Lower leg skin (tissue), 4 donors: ENCODE measurements at places on chromosomes 3 and 15.

DNA sequence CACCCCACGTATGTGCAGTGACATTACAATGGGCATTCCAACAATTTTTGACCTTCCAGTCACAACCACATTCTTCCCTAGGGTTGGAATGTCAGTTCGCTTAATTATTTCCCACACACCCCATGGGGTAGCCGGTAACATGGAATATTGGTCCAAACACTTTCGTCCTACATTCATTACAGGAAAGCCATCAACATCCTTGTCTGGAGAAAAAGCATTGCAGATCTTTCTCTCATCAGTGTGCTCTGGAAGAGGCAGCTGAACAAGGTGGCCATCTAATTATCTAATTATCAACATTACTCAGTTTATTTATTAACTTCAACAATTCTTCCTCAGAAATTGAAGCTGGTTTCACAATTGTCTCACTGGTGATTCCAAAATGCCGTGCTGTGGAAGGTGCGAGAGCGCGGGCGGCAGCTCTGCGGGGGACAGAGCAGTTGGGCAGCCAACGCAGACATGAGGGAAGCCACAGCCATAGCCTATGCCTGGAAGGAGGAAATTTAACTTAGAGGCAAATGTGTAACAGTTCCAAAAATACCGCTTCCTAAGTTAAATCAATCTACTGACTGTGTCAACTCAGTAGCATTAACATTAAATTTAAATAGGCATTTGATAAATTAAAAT lies 1158.9 kb upstream of the EPHA6 start:
- no peak for DNase-seq

DNA sequence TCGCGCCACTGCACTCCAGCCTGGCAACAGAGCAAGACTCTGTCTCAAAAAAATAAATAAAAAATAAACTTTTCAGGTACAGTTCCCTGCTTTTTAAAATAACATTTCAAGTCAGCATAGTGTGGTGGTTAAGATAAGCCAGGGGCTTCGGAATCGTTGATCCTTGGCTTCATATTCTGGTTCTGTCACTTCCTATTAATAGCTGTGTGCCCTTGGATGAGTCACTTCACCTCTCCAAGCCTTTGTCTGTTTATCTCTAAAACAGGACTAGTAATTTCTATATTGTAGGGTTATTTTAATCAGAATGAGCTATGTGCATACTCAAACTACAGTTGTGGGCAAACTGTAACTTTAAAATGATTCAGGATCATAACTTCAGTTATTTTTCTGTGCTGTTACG lies 53.8 kb upstream of the SENP5 start:
- DNase-seq = no peak

DNA sequence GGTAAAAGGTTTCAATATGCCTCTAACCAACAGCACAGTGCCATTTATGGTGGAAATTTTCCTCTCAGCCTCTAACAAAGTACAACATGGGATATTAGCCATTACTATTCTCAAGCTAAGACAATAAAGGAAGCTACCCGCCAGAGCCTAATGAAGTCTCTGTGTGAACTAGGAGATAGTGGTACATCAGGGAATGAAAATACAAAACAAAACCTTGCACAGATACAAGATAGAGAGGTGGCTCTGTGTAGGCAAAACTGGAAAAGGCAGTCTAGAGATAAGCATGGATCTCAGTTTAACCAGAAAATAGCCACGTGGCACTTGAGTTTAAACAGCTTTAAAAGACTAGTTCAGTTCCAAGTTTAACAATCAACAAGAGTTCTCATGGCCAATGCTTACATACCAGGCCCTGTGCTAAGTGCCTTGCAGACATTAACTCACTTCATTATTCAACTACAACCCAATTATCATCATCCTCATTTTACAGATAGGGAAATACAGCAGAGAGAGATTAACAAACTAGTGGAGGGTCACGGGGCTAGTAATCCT lies 279.3 kb downstream of the IGSF11 start:
- no peak for DNase-seq

DNA sequence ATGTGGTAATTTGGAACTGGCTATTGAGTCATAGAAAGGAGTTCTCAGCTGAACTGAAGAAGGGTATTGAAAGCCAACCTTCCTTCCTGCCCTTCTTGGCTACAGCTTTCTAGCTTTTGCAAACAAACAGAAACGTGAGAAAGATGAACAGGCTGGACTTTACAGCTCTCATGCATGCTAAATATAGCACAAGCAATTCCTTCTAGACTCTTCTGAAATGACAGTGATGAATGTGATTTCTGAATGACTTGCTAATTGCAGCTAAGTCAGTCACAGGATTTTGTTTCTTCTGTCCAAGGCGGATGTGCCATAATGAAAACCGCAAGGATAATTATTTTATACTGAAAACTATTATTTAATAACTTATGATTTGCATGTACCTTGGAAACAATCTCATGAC lies 36.3 kb downstream of the BCHE start:
- no peak for DNase-seq

DNA sequence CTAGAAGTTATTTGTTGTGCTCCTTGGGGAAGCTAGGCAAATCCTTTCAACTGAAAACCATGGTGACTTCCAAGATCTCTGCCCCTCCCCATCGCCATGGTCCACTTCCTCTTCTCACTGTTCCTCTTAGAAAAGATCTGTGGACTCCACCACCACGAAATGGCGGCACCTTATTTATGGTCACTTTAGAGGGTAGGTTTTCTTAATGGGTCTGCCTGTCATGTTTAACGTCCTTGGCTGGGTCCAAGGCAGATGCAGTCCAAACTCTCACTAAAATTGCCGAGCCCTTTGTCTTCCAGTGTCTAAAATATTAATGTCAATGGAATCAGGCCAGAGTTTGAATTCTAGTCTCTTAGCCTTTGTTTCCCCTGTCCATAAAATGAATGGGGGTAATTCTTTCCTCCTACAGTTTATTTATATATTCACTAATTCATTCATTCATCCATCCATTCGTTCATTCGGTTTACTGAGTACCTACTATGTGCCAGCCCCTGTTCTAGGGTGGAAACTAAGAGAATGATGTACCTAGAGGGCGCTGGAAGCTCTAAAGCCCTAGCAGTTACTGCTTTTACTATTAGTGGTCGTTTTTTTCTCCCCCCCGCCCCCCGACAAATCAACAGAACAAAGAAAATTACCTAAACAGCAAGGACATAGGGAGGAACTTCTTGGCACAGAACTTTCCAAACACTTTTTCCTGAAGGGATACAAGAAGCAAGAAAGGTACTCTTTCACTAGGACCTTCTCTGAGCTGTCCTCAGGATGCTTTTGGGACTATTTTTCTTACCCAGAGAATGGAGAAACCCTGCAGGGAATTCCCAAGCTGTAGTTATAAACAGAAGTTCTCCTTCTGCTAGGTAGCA lies 657 bp downstream of the PATL2 start:
- DNase-seq = no peak

- DNase-seq = peak; percentile 68
Observed at GRCh38 chr15:100247228-100248225, 94.2 kb downstream of the ADAMTS17 start.

DNA sequence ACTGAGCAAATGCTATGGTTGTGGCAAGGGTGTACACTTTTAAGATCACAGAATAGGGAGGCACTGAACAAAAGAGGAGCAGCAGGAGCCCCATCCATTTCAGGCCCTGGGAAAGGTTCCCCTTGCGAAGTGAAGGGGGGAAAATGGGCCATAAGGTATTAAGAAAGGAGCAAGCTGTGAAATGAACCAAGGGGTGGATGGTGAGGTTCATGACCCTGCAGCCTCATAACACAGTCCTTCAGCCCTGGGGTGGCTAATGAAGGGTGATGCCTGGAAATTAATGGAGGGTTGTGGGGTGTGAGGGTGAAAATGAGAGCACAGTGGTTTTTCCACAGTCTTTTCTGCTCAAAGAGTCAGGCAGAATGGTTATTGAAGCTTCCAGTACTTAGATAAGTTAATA lies 150.1 kb downstream of the PDZRN3 start:
- no peak for DNase-seq

- DNase-seq = no peak
Observed at GRCh38 chr3:139894643-139894989, 40.4 kb upstream of the CLSTN2 start.
